ENCODE measurements at places on chromosomes 7 and 10. TPM values are rescaled to one million over a fixed set of nuclear protein-coding genes. Genes with fewer than 3 reads are reported as not detected.

DNA sequence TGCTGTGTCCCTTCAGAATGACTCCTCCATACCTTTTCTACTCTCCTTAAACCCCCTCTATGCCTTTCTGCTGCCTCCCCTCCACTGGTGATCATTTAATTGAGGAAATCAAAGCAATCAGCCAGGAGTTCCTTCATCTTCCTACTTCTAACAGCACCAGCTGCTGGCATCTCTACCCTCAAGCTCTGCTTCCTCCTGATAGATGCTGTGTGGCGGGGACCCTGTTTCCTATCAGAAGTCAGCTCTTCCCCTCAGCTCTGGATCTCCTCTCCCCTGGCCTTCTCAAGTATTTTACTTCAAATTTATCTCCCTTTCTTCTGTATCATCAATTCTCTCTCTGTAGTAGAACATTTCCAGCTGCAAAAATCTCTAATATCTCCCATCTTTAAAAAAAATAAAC lies 183.7 kb downstream of the ELMO1 start:
- no peak for DNase-seq

The CCDC3 gene
- total RNA-seq, result 5.3 TPM

DNA sequence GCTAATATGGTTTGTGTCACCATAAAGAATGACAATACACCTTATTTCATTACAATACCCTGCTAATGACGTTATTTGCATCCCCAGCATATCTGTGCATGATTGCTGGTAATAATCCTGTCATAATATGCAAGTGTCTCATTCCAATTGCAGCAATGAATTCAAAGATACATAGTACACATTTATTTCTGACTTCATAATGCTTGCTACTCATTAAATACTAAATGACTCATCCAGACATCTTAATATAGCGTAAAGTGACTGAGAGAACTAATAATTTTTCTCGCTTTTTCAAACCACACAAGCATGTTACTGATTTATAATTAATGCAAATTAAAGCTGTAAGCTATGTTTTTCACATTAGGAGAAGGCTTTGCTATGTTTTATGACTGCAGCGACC lies 234.7 kb upstream of the MDFIC start:
- DNase-seq, result no peak

- no peak for DNase-seq
Observed at GRCh38 chr7:134452419-134452838, 6.5 kb downstream of the AKR1B1 start.

GRCh38 chr10:101487399-101487798 lies 100.7 kb downstream of the POLL start:
- DNase-seq, result no peak

DNA sequence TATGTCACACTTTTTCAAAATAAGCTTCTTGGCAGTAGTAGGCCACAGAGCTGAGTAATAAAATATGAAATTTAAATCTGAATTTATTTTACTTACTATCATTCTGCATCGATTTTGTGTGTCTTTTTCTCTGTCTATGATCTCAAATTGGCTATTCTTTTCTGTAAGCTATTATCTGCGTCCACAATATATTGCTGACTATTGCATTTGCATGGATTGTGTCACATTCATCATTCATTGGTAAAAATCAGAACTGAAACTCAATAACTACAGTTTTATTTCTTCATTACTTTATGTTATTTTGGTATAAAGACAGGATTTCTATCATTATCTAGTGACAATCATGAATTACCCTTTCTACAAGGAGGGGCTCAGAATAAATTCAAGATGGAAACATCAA lies 154.8 kb upstream of the AGR3 start:
- DNase-seq, result no peak

GRCh38 chr10:104579136-104579535 lies 62.0 kb upstream of the SORCS3 start:
- no peak for DNase-seq

GRCh38 chr7:95199779-95200558 lies 124.4 kb downstream of the PON1 start:
- DNase-seq, result no peak

The PRLHR gene
- not detected for total RNA-seq

The NEUROD6 gene
- not detected for total RNA-seq

DNA sequence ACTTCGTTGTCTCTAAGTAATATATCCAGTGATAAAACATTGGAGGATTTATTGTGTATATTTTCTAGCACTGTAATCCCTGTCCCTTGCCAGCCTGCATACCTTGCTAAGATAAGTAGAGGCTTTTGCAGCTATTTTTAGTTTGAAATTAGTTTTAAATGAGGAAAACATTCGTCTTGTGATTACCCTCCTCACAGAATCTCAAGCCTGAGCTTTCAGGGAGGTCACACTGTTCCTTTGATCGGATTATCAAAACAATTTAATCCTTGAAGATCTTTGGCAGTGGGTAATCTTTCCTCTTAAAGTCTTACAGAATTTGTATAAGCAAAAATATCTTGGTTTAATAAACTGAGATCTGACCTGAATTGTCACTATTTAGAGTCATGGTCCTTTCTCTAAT lies 897.0 kb upstream of the CELF2 start:
- DNase-seq, result no peak

DNA sequence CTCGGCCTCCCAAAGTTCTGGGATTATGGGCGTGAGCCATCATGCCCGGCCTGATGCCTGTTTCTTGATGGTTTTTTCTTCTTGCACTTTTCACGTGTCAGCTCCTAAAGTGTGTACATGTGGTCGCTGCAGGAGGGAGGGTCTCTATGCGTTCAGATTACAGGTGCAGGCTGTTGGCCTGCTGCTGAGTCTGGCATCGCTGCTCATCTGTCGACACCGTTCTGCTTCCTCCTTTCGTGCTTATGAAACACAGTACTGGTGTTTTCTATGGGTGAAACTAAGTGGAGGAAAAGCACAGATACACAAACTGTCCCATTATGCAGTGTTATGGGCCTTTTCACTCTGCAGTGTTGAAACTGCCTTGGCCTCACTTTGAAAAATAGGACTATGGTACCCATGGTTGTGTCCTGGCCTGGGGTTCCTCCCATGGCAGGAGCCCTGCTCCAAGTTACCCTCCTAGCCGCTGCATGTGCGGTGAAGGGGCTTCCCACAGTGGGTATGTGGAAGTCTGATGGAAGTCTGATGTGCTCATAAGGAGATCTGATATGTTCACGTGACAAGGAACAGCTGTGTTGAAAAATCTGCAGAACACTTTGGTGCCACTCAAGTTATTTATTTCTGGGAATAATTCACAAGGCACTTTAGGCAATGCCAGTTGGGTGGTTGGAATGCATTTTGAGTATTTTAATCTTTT lies 23.5 kb downstream of the OGDH start:
- no peak for DNase-seq

GRCh38 chr10:34475274-34475646 lies 339.8 kb downstream of the PARD3 start:
- no peak for DNase-seq

- DNase-seq, result no peak
Observed at GRCh38 chr10:89158446-89158845, 48.7 kb downstream of the CH25H start.

DNA sequence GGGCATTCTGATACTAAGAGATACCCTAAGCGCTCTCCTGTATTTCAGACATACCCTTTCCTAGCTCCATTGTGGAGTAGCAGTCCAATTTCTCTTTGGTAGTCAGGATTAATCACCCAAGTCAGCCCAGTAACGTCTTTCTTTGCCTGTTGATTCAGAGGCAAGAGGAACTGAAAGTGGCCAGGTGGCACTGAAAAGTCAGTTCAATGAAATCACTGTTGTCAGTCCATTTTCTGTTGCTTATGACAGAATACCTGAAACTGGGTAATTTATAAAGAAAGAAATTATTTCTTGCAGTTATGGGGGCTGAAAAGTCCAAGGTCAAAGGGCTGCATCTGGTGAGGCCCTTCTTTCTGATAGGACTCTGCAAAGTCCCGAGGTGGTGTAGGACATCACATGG lies 40.2 kb downstream of the ANKRD61 start:
- no peak for DNase-seq

- DNase-seq, result no peak
Observed at GRCh38 chr7:151807846-151808245, 69.1 kb downstream of the PRKAG2 start.

DNA sequence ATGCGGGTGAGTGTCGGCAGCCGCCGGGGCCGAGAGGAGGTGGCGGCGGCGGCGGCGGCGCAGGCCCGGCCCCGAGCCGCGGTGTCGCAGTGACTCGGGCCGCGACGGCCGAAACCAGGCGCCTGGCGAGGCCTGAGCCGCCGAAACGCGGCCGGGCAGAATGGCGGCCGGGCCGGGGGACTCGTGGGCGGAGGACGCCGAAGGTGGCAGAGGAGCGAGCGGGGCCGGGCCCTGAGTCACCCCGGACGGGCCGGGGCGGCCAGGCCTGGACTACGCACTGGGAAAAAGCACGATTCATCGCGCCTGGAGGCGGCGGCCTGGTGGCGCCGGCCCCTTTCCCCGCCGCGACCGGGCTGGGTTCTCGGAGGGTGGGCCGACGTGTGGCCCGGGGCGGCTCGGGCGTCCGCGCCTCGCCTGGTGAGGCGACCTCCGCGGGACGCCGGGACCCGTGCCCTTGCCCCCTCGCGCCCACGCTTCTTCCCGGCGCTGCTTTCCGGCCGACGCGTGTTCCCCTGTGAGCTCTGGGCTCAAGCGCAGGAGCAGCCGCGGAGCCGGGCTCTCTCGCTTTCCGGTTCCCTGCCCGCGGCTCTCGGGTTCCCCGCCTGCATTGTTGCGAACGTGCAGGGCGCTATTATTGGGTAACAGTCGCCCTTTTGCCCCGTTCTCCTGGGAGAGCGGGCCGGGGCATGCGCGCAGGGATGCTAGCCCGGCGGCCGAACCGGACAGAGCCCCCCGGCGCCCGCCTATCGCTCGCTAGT lies 500 bp downstream of the CUL1 start:
- DNase-seq, result peak; percentile 84

DNA sequence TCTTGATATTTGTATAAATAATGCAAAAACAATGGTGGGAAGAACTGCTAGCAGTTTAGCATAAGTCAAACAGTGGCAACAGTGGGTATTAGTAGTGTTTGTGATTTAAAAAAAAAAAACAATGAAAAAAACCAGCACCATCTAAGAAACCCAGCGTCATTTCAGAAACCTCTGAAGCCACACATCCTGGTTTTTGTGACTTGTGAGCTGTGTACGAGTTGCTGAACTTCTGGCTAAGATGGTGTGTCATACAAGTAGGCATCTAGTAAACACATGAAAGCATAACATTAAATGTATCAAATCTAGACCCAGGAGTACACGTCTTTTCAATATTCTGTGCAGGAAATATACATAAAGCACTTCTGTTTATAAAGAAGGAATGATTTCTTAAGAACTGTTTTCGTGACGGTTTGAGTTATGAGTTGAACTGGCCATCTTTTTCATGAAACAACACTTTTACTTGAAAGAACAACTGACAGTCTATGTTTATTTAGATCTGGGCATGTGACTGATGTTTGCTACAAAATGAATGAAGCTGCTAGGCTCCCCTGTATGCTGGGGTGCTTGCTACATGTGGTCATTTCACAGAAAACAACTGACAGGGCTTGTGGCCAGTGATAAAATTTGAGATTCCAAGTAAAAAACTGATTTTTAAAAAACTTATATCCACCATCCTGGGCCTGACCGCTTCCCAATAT lies 143.5 kb downstream of the PIP4K2A start:
- DNase-seq, result no peak

DNA sequence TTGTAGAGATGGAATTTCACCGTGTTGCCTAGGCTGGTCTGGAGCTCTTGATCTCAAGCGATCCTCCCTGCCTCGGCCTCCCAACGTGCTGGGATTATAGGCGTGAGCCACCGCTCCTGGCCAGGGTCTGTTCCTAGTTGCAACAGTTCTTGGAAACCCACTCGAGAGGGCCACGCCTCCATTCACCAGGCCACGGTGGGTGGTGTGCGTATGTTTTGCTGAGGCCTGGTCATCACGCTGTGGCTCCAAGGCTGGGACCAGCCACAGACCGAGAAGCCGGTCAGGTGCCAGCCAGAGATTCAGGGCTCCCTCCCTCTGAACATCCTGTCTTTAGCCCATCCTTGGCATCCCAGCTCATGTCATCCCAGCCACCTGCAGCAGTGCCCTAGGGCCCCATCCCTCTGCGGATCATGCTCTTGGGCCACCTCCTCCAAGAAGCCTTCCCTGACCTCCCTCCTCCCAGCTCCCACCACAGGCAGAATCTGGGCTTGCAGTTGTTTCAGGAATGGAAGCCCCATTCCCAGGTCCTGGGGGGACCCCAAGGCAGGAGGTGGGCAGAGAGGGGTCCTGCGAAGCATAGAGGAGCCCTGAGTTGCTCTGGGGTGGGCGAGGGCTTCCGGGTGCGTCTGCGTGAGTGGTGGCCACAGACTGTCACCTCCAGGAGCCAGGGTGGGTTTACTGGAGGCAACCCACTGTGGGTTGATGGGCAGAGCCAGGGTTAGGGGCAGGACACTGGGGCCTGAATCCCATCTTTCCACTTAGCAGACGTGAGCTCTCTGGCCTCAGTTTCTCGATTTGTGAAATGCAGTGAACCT lies 5.2 kb downstream of the LAT2 start:
- DNase-seq, result no peak

The IFIT2 gene
- 6.0 TPM for total RNA-seq

DNA sequence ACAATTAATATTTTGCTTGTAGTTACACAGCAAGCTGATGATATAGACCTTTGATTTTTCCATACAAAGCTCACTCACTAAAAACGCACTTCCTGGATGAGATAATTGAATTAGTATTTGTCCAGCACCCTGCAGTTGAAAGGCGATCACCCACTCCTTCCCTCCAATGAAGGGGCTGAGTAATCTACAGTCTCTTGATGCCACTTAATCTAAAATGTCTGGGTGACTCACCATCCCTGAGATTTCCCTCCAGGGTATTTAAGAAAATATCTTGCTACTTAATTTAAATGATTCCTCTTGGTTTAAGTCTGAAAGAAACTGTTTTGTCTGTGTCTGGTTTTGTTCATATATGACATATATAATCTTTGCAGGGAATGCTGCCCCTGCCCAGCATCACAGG lies 515.3 kb downstream of the GRID1 start:
- DNase-seq, result no peak

DNA sequence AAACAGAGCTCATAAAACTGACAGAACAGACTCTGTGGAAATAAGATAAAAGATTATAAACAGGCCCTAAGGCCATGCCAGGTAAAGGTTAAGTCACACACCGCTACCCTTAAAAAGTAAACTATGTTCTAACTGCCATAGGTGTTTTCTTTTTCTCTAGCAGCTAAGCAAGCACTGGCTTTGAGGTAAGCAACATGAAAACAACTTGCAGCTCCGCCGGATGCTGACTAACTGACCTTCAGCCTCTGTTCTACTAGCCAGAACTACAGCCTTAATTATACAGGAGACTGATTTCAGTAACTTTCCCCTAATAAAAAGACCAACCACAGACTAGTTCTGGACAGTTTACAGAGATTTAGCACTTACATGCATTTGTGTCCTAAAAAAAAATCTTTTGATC lies 708.3 kb downstream of the CCSER2 start:
- DNase-seq, result no peak

DNA sequence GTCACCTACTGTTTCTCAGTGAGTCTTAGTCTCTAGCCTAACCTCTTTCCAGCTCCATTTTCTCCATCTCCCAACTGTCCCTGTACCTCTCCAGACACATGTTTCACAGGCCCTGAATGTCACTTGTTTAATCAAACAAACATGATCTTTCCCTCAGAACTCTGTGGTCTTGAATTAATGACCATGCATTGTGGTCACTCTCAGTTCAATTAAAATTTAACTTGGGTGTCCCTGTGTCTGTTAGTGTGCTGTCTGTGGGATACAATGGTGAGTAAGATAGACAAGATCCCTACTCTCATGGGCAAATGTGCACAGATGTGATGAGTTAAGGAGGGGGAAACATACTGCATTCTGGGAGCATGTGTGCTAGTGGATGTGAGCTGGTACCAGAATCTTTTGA lies 65.0 kb downstream of the RBM33 start:
- no peak for DNase-seq

The ABCB4 gene
- 114 TPM for total RNA-seq

GRCh38 chr7:51634025-51634424 lies 317.4 kb upstream of the COBL start:
- DNase-seq, result no peak

Data from left lobe of liver (tissue), 2 donors.